Effector memory CD4-positive, alpha-beta T cell (primary cell): ENCODE measurements at places on chromosomes 12 and 14.
A peak's percentile ranks its signal among the peaks of the same experiment; 100 is the strongest.

DNA sequence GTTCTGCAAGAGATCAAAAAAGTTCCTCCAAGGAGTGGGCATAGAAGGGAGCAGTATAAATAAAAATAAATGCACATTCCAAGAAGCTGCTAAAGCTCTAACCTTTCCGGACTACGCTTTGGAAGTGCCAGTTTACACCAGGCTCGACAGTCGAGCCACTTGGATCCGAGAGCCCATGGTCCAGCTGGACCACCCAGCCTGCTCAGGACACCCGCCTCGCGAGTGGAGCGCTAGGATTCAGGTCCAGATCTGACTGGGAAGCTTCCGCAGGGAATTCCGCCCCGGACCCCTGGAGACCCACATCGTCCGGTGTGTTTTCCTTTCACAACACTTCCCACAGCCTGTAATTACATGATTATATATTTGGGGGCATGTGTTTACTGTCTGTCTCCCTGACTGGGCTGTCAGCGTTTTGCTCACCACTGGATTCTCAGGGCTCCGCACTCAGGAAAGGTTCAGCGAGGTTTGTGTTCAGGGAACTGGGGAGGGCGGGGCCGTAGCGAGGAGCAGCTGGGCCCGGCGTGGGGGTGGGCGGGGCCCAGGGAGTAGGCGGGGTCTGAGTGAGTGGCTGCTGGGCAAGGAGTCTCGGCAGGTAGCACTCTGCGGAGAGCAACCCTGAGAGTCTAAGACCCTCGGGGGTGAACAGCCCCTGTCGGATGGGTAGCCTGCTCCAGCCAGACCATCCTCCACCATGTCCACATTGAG lies 52.3 kb upstream of the TMEM263 start:
- peak; percentile 35 for DNase-seq

GRCh38 chr14:96627386-96627785 lies 125.2 kb downstream of the PAPOLA start:
- DNase-seq = no peak

GRCh38 chr12:131980263-131980662 lies 30.5 kb downstream of the EP400 start:
- DNase-seq = no peak

DNA sequence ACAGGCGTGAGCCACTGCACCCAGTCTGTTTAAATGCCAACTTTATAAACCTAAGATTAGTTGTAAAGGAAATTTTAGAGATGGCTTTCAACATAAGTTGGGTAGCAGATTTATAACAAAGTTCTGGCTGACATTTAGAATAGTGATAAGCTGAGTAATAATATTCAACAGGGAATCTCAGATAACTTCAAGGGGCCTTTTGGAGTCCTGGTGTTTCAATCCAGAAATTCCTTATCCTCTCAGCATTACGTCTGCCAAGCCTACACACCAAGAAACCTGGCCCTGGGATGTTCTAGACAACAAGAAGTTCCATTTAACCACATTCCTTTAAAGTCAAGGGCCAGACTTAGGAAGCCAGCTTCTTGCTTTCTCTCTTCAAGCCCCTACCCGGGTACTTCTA lies 59.5 kb upstream of the DYRK2 start:
- no peak for DNase-seq

GRCh38 chr14:103172921-103173320 lies 49.7 kb downstream of the TNFAIP2 start:
- no peak for DNase-seq

GRCh38 chr14:80146941-80147340 lies 64.4 kb downstream of the DIO2 start:
- DNase-seq = no peak

DNA sequence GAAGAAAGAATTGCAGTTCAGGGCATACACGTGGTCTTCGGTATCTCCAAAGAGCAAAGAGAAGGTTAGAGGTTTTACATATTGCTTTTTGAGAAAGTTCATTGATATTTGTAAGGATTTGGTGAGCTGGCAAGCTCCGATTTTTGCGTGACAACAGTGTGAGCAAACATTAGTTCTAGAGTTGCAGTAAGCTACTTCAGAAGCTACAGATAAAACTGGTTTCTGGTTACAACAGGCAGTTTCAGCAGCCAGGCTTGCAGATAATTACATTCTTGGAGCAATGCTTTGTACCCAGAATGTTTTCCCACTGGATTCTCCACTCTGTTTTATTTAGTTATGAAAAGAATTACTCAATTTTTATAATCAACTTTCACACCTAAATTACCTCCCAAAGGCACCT lies 28.2 kb downstream of the KLRK1 start:
- DNase-seq = no peak

GRCh38 chr12:98924-99352 lies 32.4 kb downstream of the IQSEC3 start:
- DNase-seq = no peak
